ENCODE measurements at places on chromosomes 5 and 9.
A peak's percentile ranks its signal among the peaks of the same experiment; 100 is the strongest.

DNA sequence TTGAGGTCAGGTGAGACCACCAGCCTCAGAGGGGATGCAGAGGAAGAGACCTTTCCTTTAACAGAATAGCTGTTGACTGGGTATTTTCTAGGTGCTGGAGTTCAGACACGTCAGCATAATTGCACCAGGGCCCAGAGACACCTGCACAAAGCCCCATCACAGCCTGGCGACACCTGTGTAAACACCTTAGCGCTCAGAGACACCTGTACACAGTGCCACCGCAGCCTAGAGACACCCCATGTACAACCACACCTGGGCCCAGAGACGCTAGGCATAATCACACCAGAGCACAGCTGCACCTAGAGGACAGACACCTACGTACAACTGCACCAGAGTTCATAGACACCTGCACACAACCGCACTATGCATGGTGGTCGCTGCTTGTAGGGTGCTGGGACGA, 1.0 kb downstream of the TRIP13 start:
- no peak for DNase-seq

- DNase-seq, result no peak
Measured at GRCh38 chr5:137611794-137612435, 112.8 kb upstream of the SPOCK1 start.

DNA sequence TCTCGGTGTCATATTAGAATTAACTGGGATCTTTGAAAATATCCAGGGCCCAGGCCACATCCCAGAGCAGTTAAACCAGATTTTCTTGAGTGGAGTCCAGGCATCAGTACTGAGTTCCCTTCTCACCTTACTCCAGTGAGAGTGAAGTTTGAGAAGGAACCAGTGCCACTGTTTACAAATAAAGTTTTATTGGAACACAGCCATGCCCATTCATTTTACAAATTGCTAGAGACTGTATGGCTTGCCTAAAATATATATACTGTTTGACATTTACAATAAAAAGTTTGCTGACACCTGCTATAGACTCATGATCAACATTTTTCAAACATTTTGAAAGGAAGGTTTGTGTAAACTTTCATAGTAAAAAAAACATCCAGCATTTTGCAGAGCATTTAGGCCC, 63.7 kb upstream of the DMRT3 start:
- DNase-seq, result no peak

- DNase-seq, result no peak
Measured at GRCh38 chr5:52543594-52543993, 244.1 kb upstream of the ITGA1 start.

DNA sequence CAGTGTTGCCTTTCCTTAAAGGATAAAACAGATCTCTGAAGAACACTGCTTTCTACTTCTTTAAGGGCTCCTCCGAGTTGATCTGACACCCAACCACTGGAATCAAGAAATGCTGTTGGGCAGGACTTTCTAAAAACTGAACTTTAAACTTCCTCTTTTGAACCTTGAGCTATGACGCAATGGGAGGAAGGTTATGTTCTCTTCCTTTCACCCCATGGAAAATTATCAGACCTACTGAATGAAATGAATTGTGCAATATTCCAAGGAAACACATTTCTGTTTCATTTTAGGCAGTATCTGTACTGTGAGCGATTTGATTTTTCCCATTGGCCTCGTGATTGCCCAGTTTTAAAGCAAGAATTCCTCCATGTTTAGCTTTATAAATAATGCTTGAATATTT, 206.0 kb upstream of the PRR16 start:
- peak; percentile 80 for DNase-seq

- no peak for DNase-seq
Measured at GRCh38 chr5:82095536-82095935, 123.7 kb downstream of the ATG10 start.

GRCh38 chr5:76535577-76535976, 87.6 kb downstream of the F2RL2 start:
- no peak for DNase-seq

- DNase-seq, result peak; percentile 33
Measured at GRCh38 chr9:109143881-109144562, 23.0 kb downstream of the FRRS1L start.

DNA sequence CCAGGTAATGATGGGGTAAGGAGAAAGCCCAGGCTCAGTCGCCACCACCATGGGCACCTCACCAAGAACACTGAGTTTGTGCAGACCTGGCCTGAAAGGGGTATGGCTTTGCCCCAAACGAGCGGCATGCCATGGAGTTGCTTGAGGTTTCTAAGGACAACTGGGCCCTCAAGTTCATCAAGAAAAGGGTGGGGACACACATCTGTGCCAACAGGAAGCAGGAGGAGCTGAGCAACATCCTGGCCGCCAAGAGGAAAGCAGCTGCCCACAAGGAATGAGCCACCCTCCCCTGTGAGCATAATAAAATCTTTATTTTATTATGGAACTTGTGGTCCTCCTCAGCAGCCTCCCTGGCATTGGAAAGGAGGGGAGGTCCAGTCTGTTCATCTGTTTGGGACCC, 23.8 kb downstream of the CD14 start:
- DNase-seq, result peak; percentile 85

DNA sequence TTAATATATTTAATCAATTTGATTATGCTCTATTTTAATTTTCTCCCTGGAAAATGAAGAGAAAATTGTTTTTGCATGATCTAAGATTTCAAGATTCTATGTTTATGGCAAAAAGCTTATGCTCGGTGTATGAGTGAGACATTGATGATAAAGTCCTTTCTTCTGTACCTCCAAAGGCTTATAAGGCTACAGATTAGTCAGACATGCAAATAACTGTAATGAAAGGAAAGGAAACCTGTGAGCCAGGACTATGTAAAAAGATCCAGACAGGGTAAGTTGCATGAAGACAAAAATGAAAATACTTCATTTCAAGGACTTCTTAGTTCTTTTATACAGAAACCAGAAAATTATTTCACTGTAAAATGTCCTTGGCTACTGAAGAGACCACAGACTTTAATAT, 52.2 kb upstream of the EDIL3 start:
- no peak for DNase-seq

DNA sequence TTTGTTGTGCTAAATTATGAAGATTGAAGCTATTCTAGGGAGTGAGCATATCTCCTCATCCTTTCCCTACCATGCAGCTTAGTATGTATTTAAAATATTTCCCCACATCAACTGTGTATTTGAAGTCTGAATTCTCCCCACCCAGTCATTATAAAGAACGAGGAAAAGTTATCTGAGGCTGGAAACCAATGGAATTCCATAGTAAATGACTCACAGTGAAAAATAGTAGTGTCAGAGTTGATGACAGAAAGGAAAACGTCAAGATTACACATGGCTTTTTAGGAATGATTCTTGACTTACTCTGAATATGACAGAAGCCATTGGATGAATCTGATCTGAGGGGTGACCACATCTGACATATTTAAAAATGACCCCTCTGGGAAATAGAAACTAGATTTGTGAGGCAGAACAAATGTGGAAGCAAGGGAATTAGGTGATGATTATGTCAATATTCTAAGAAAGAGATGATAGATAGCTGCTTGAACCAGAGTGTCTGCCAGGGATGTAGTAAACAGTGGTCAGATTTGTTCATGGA, 1768.9 kb upstream of the CDH9 start:
- DNase-seq, result no peak

- no peak for DNase-seq
Measured at GRCh38 chr5:55037046-55037771, 13.2 kb downstream of the GZMK start.

DNA sequence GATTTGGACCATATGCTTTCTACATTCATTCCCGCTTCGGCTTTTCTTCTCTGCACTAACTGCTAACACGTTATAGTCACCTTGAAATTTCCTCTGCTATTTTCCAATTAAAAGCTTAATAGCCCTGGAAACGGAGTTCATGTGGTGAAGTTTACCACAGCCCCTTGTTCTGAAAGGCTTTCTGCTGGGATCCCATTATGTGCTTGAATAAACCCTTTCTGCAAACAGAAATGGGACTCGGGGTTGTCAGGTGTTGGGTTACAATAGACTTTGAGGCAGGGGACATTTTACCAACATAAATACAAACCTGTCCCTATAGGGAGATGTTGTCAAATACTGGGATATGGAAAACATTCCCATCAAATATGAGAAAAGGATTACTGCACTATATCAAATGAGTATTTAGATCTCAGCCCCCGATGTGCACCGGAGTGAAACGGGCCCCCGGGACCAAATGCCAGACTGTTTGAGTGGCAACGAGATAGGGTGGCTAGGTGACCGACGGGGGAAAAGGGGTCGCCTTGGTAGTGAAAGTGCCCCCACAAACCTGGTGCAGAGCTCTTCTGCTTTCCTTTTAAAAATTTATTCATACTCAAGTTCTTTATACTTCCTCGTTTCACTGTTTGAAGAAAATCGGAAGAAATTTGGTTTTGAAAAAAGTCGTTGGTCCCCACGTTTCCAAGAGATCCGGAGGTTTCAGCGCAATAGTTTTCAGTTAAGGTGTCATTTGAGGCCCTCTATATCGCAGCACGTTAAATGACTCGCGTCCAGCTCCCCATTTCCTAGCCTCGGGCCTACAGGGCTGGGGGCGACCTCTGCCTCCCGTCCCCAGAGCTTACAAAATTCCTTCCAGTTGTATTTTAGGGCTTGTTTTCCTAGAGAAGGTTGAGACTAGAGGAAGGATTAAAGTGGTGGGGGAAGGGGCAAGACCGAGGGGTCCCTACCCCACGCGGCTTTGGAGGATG, 2.1 kb upstream of the DMRT3 start:
- no peak for DNase-seq

DNA sequence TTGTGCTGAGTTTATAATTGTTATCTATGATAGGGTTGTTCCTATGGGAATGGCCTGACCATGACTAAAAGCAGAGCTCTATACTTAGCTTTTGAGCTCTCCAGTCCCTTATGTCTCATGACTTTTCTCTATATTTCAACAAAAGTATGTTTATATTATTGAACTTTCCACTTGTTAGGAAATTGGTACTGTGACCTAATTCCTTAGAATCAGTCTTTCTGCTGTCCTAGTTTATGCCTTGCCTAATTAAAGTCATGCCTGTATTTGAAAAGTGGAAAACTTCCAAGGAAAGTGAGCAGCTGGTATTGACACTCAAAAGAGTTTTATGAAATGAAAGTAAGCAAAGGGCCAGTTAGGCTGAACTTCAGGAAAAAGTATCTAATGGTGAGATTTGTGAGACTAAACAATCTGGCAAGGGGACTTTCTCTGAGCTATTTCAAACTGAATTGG, 68.6 kb downstream of the XRCC4 start:
- no peak for DNase-seq

DNA sequence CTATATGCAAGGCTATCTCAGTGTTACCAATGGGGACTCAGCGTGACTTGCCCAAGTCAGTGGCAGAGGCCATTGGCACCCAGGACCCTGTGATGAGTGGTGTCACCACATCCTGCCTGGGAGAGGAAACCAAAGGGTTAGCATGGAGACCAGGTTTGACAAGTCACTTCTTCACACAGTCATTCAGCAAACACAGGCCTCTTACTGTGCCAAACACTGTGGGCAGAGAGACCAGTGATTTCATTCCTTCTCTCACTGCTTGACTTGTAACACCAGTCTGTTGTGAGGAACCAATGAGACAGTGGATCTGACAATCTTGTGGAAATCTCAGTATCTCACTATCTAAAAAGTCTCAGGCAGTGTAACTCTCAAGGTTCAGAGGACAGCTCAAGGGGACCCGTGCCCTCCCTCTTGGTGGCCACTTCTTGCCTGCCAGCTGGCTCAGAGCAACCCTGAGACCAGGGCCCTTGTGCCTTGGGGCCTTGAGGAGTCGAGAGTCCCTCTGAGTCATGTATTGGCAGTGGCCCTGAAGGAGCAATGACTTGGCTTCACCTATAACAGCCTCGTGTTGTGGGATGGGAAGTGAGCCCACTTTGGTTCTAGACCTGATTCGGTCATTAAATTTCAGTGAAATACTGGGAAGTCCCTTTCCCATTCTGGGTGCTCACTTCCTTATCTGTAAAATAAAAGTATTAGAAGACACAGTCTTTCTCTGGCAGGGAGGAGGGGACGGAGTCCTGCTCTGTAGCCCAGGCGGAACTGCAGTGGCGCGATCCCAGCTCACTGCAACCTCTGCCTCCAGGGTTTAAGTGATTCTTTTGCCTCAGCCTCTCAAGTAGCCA, 1.6 kb downstream of the FABP6 start:
- DNase-seq, result peak; percentile 78

DNA sequence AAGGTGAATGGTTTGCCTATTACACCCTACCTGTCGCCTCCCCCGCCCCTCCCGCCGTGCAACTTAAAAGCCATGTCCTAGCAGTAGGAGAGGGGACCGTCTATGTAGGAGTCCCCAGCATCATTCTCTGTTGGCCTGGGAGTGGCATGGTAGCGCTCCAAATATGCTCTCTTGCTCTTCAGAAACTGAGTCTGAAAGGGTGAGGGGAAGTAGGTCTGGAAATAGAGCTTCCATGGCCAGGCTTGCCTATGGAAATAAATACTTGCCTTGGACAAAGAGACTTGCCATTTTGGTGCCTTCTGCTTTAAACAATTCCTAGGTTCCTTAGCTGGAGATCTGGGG, 1.4 kb downstream of the RGS7BP start:
- no peak for DNase-seq

DNA sequence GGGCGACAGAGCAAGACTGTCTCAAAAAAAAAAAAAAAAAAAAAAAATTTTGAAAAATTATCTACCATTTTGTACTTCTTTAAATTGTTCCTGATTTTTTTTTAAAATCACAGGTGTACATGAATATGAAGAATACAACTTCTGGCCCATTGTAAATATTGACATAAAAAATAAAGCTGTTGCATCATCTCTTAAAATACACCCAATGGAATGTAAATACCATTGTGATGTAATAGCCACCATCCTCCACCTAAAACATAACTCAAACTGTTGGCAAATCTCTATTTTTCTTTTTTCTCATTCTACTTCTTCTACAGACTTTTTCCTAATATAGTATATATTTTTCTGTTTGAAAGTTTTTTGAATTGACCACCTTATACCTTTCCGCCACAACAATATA, 61.0 kb upstream of the TEX48 start:
- no peak for DNase-seq

- peak; percentile 52 for DNase-seq
Measured at GRCh38 chr9:98117984-98118639, 910 bp downstream of the TRIM14 start.

- DNase-seq, result no peak
Measured at GRCh38 chr5:108523360-108523759, 141.5 kb upstream of the FBXL17 start.

- peak; percentile 48 for DNase-seq
Measured at GRCh38 chr9:131736431-131736830, 3.4 kb downstream of the RAPGEF1 start.

DNA sequence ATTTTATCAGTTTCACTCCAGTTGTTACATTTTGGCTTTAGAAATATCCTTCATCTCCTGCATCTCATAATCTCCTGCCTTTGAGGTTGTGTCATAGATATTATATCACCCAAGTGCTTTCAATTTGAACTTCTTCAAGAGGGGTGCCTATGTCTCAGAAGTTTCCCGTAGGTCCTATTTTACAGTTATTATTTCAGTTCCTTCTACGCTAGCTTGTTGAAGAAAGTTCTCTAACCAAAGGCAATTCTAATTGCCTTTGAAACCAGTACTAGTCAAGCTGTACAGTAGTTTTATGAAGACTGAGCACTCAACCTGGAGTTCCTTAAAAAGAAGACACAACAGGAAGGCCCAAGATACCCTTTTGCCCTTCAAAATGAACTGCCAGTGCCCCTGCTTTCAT, 116.4 kb downstream of the ZCCHC7 start:
- no peak for DNase-seq

GRCh38 chr5:173920024-173920753, 32.0 kb downstream of the CPEB4 start:
- DNase-seq, result peak; percentile 80

GRCh38 chr5:24141046-24141445, 503.7 kb downstream of the CDH10 start:
- DNase-seq, result no peak

GRCh38 chr5:37248421-37248969, 681 bp downstream of the CPLANE1 start:
- peak; percentile 5 for DNase-seq

Data from inflammatory macrophage (primary cell).